D721Med (cell line): ENCODE measurements at places on chromosomes 5 and 9.

DNA sequence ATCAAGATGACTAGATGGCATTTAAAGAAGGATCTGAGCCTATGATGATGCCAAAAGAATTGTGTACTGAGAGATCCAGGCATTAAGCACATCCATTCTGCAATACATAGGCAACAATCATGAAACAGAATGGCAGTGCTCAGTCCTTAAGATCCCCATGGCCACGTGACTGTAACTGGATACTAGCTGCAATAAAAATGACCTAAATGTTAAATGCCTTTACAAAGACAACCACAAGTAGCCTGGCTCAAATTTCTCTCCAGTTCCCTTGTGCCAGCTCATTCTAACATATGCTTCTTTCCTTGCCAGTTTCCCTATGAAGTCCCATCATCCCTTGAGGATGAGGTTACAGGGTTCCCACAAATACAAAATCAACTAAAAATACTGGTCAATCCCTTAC, 148.3 kb upstream of the GHR start:
- no peak for DNase-seq

- no peak for DNase-seq
Observed at GRCh38 chr5:115098041-115098702, 71.5 kb downstream of the TRIM36 start.

DNA sequence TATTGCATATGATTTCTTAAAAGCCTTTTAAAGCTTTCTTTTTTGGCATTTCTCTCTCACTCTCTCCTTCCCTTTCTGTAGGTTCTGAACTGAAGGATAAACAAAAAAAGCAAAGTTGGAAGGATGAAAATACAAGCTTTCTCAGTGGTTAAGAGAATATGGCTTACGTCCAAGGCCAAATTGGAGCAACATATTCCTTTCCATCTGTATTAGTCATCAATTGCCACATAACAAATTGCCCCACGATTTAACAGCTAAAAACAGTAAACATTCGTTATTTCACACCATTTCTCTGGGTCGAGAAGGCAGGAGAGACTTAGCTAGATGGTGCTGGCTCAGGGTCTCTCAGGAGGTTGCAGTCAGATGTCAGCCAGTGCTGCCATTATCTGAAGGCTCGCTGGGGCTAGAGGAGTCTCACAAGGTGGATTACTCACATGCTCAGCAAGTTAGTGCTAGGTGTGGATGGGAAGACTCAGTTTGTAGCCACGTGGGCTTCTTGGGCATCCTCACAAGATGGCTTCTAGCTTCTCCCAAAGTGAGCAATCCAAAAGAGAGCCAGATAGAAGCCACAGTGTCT, 2.0 kb upstream of the ROR2 start:
- no peak for DNase-seq

DNA sequence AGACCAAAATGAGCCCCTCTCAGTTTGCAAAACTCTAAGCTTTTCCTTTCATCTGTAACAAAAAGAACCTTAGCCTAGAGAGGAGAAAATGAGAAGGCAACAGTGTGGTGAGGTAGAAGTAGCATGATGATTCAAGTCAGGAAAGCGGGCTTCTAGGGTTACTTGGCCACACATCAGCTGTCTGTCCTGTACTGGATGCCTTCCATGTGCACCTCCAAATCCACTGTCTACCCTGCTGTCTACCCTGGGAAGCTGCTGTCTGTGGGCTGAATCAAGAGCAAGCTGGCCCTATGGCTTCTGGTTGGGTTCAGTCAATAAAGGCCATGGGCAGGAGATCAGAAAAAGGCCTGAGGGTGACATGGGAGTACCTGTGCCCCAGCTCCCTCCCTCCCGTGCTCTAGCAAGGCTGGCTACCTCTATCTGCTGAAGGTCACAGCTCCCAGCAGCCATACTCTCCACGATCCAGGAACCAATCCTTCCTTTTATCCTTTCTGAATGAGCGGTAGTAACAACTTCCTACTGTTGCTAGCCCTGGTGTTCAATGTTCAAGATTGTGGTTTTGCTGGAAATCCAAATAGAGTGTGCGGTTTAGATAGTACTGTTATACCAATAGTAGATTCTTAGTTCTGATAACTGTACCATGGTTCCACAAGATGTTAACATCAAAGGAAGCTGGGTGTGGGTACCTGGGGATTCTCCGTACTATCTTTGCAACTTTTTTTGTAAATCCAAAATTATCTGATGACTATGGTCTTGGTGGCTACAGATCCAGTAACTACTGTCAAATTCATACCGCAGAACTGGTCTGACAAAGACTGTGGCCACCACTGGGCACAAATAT, 191.0 kb downstream of the ESM1 start:
- no peak for DNase-seq

DNA sequence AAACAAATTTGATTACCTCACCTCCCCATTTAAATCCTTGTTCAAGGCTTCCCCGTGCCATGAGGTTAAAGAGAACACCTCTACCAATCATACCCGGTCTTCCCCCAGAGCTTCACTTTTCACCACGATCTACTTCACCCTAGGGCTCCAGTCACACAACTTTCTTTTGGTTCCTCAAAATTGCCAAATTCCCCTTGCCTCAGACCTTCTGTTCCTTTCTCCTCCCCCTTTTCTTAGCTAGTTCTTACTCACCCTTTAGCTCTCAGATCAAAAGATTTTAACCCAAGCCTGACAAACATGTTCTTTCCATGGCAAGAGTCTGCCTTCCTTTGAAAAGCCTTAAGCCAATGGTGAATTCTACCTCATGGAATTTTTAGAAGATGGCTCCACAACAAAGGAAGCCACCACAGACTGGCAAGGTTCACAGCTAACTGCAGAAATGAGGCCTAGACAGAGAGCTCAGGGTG, 56.7 kb downstream of the MAPKAP1 start:
- no peak for DNase-seq
